ENCODE measurements at places on chromosomes 12 and 14.

DNA sequence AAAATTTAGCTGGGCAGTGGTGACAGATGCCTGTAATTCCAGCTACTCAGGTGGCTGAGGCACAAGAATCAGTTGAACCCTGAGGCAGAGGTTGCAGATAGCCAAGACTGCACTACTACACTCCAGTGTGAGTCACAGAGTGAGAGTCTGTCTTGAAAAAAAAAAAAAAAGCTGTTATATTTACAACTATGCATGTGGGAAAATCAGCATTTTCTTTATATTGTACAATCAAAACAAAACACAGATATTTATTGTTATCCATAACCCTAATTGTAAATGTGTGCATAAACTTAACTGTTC lies 12.5 kb downstream of the C1R start:
- no peak for DNase-seq

- no peak for DNase-seq
Observed at GRCh38 chr14:98345161-98345560, 926.8 kb downstream of the BCL11B start.

GRCh38 chr12:29733060-29733459 lies 50.7 kb downstream of the TMTC1 start:
- no peak for DNase-seq

- no peak for DNase-seq
Observed at GRCh38 chr14:31894351-31894750, 182.8 kb upstream of the ARHGAP5 start.

- no peak for DNase-seq
Observed at GRCh38 chr12:112992541-112993398, 14.5 kb downstream of the OAS2 start.

DNA sequence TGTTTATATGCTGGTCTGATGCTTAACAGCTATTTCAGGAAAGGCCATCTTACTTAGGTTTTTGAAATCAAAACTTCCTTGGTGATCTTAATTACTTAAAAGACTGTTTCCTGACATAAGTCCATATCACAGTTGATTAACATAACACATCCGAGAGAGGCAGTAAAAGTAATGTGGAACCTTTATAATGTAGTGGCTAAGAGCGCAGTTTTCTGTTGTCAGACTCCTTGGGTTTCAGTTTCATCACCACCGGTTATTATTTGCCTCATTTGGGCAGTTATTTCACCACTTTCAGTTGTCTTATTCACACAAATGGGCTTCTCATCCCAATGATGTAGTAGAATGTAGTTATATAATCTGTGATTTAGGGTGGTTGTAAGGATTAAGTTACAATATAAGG lies 30.9 kb downstream of the TBC1D15 start:
- no peak for DNase-seq

DNA sequence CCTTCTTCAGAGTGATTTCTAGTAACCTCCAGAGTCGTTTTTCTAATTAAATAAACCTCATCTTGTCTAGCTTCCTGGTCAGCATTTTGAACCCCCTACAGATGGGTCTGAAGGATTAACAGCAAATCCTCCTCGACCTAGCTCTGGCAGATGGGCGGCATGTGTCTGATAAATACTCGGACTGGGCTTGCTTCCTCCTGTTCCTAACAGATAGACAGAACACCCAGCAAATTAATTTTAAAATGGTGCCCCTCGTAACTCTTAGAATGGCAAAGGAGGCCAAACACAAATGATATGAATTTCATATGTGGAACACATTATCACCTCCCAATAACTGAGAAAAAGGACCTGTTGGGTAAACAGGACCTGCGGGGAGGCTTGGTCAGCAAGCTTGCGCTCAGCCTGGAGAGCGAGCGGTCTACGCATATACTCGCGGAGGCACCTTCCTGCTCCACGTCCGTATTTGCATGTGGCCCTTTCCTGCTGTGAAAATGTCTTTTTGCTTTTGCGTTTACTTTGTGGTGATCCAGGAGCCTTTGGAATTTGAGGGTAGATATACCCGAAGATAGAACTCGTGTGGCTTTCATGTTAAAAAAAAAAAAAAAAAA lies 79.6 kb downstream of the OTX2 start:
- no peak for DNase-seq

DNA sequence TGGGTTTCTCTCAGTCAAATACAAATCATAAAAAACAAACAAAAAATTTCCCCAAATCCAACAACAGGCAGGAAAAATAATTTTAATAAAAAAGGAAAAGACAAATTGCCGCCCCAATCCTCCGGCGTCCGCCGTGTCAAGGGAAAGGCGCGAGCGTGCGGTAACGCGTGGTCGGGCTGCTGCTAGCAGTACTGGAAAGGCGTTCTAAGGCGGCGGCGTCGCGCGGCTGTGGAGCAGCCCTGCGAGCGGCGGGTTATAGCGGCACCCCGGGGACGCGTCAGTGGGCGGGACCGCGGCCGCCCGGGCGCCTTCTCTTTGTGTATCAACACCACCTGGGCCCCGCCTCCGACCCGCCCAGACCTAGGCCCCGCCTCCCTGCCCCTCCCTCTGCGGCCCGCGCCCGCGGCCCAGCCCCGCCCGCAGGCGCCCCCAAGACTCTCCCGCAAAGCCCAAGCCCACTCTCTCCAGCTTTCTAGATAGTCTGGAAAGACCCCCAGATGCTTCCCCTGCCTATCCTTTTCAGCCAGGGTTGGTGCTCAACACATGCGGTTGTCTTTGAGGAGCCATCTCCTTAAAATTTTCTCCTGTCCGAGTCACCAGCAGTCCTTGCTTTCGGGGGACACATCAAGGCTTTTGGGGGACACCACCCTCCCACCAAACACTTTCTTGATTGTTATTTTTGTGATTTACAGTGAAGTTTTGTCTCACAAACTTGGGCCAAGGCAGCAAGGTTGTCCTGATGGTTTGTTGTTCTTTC lies at the start of gene SLC38A2:
TSS of gene SLC38A2 (minus strand) at position 230 of the 757 bp plus-strand sequence. CDS start 1,480 bp downstream, outside the sequence.
- peak; percentile 99 for DNase-seq

DNA sequence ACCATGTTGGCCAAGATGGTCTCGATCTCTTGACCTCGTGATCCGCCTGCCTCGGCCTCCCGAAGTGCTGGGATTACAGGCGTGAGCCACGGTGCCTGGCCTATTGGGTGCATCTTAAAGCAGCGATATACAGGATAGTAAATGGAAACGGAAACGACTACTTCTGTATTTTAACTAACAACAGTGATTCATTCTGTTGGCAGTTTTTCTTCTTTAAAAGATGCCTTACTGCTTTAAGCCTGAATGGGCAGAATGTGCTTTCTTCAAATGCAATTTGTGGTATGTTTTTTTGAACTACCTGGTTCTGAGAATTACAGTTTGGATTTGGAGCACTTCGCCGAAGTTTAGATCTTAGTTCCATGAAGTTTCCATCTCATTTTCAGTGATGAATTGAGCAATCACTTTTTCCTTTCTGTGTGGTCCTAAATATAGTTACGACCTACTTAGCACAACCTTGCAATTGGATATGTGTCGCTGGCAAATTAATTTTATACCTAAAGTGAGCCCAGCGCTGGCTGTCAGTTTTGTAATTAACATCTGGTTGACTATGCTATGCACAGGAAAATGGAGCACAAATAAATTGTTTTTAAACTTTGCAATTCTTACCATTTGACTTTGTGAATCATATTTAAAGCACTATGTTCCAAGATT lies 53.6 kb upstream of the EIF5 start:
- no peak for DNase-seq

DNA sequence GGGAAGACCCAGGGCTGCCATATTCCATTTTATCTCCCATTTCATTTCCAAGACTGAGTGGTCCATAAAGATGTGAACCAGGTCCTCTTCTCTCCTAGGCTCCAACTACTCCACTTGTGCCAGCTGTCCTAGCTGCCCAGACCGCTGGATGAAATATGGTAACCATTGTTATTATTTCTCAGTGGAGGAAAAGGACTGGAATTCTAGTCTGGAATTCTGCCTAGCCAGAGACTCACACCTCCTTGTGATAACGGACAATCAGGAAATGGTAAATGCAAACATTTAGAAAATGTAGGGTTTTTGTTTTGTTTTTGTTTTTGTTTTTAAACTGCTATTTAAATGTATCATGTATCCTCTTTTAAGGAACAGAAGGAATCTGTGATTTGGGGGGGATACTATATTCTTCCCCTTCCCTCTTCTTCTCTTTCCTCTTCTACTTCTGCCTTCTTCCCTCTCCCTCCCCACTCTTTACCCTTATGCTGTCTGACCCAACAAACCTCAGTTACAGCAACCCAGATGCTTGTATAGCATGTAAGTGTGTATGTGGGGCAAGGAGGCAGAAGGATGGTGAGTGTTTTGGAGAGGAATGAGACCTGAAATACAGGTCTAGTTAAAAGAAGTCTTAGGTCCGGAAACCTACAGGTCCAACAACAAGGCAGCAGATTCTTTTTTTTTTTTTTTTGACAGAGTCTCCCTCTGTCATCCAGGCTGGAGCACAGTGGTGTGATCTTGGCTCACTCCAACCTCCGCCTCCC lies 5.9 kb downstream of the KLRG1 start:
- DNase-seq = no peak

- DNase-seq = no peak
Observed at GRCh38 chr12:15670756-15671155, 118.4 kb downstream of the EPS8 start.

DNA sequence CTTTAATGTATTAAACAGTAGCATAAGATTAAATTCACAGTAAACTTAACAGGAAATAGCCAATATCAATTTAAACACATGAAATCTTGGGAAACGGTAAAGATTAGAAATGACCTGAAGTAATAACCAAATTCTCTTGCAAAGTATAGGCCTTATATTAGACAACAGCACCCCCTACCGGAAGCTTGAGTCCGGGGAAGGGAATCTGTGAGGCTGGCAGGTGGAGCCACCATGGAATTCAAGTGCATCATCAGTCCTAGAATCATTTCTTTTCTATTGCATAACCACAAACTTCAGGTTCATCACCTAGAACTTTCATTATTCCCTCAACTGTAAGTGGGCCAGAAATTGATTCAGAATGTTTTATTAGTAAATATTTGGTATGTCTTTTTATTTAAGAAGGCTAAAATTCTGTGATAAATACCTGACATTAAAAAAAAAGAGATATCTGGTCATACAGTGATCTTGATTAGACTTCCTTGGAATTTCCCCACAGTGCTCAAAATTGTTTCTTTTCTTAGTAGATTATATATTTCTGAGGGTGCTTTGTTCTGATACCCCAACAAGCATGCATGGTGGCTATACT lies 48.6 kb downstream of the AP5M1 start:
- DNase-seq = peak; percentile 43

GRCh38 chr14:103445806-103446205 lies 60.6 kb downstream of the MARK3 start:
- DNase-seq = no peak

- DNase-seq = no peak
Observed at GRCh38 chr12:43836475-43836989, 651 bp downstream of the TMEM117 start.

Measured in stimulated activated CD8-positive, alpha-beta memory T cell treated with anti-CD3 and anti-CD28 coated beads, Interleukin-4, amount 100 ng/mL, for 1 hour (primary cell).